ENCODE measurements at places on chromosomes 5 and 9.

DNA sequence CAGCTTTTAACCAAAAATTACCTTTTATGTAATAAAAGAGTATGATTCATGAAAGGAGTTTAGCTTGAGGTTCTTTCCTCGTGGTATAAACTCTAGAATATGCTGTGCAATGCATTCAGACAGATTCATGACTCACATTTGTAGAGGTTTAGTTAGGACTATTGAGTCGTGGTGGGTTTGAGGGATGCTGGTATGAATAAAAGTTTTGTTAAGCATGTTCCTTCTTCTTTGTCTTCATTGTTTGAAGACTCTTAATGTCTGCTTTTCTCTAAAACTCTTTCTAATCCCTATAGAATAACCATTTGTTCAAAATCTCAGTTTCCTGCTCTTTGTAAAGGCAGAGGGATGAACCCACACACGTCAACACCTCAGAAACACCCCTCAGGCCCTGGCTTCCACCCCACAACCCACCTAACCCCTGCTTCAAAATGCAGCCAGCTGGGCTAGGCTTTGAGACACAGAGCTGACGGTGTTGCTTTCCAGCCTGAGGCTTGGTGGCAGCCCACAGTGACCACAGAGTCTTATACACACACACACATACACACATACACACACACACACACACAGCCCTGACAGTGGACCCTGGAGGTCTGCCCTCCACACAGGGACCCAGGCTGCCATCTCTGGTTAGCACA is 69.0 kb upstream of the IRX1 start:
- DNase-seq = no peak

DNA sequence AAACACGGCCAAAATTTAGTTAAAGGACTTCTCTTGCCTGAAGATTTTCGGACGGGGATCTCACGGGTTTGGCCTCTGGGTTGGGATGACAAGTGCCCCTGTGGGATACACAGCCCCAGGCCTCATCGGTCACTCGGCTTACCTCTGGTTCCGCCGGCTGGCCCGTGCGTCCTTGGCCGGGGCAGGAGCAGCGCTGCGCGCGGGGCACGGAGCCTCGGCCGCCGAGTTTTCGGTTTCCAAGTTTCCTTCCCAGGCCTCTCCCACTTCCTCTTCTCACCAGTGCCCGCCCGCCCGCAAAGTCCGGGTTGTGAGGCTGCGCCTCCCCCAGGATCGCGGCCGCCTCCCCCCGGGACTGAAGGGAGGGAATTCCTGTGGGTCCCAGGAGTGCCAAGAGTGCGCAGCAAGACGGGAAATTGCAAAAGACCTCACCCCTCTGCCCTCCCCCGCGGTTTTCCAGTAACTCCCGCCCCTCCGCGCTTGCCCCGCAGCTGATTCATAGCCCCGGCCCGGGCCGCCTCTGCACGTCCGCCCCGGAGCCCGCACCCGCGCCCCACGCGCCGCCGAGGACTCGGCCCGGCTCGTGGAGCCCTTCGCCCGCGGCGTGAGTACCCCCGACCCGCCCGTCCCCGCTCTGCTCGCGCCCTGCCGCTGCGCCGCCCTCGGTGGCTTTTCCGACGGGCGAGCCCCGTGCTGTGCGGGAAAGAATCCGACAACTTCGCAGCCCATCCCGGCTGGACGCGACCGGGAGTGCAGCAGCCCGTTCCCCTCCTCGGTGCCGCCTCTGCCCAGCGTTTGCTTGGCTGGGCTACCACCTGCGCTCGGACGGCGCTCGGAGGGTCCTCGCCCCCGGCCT is at the start of gene OSMR:
Gene OSMR, plus strand, starts transcription at position 487 of the 853 bp plus-strand sequence. CDS start 23,033 bp downstream, outside the sequence.
- peak; percentile 92 for DNase-seq

DNA sequence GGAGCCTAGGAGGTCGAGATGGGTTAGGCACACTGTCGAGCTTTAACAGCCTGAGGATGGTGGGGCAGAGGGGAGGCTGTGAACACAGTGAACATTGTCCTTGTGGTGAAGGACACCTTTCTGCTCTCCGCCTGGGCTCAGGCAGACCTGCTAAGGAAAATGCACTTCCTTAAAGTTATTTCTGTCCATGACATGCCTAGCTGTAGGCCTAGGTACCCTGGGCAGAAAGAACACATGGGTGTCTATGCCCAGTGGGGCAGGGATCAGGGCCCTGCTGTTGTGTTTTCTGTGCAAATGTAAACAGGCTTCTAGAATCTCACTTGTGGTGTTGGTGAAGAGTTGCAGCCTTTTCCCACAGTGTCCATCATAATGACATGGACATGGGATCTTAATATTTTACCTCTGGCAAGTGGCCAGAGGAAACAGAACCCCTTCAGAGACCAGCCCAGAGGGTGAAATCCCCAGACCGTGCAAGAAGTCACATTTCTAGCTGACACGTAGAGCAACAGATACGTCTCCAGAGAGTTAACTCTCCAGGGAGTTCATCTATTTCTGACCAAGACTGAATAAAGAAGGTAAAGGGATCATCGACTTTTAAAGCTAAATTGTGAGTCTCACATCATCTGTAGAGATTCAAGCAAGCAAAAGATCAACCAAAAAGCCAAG is 79.2 kb downstream of the C9orf152 start:
- DNase-seq = no peak

GRCh38 chr9:98909935-98910334 is 33.8 kb upstream of the COL15A1 start:
- no peak for DNase-seq

- no peak for DNase-seq
These were observed 1055.7 kb downstream of the PTPRD start for GRCh38 chr9:9556865-9557803.

- no peak for DNase-seq
These were observed 105.8 kb downstream of the GABBR2 start for GRCh38 chr9:98602839-98603500.

GRCh38 chr5:73513996-73514395 is 15.8 kb downstream of the BTF3 start:
- no peak for DNase-seq

DNA sequence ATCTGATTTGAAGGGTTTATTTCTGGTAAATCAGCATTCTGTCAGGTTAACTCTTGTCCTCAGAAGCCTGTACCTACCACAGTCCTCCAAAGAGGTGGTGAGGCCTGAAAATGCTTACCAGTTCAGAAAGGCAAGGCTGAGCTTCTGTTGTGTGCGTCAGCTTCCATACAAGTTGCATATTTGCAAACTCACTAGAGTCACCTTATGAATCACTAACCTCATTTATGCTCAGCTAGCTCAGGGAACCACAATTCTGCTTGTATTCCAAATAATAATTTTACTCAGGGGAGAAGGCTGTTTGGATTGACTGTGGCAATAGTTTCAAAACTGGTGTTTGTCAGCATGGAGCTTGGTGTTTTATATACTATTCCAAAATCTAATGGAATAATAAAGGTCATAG is 355.1 kb upstream of the RFX3 start:
- no peak for DNase-seq

DNA sequence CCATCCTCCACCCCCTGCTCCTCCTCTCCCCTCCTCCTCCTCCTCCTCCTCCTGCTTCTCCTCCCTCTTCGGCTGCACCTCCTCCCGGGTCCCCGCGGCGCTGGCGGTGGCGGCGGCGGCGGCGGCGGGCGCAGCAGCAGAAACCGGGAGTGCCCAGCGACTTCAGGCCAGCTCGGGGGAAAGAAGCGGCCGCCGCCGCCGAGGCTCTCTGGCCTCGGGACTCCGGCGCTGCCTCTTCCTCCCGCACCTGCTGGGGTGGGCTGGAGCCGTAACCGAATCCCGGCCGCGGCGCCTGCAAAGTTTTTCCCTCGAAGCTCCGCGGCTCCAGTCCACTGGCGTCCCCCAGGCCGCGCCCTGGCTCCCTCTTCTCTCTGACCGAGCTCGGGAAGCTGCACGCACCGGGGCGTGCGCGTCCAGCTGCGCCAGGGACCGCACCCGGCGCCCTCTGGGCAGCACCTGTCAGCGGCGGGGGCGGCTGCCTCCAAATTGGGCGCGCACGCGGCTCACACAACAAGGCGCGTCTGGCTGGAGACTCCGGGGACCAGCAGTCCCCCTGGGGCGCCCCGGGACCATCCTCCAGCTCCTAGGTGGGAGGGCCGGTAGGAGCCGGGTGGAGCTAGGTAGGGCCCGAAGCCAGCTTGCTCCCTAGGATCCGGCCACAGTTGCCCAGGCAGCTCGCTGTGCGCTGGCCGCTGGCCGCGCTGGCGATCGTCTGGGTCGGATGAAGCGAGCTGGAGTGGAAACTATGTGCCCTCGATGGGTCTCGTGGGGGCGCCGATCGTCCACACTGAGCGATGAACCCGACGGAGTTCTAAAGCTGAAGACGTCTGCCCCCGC is at the start of gene MCTP1:
Gene MCTP1, minus strand, starts transcription at position 523 of the 837 bp plus-strand sequence.
- peak; percentile 85 for DNase-seq

- DNase-seq = no peak
These were observed 1478.3 kb upstream of the CDH9 start for GRCh38 chr5:28516722-28517121.

- no peak for DNase-seq
These were observed 295.1 kb downstream of the TLE1 start for GRCh38 chr9:81393985-81394811.

DNA sequence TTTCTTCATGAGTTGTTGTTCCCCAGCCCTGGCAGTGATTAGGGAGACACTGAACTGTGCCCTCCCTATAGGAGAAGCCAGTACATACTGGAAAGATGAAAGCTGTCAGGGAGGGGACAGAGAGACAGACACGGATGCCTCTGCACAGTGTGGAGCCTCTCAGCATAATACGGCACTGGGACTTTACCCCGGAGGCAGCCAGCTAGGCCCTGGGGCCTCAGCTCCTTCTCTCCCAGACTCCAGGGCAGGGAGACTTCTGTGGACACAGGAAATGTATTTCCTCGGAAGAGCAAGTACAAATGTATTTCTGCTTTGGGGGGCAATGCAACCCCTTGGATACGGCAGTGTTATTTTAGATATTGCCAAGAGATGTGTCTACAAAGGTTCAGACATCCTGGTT is 62.0 kb downstream of the S1PR3 start:
- DNase-seq = no peak

- no peak for DNase-seq
These were observed 29.5 kb downstream of the SLC25A46 start for GRCh38 chr5:110768138-110768860.

- DNase-seq = no peak
These were observed 3.0 kb downstream of the RAD23B start for GRCh38 chr9:107286057-107286456.
